Right lung (tissue), 10 donors: ENCODE measurements at places on chromosomes 13 and 19. TPM values are rescaled to one million over a fixed set of nuclear protein-coding genes. Genes with fewer than 3 reads are reported as not detected.

BEST2 gene
- not detected for polyA plus RNA-seq

ZNF358 gene
- 80.0 TPM for polyA plus RNA-seq

MAP4K1 gene
- polyA plus RNA-seq: 4.2 TPM

TEX101 gene
- not detected for polyA plus RNA-seq

IGFL2 gene
- 0.73 TPM for polyA plus RNA-seq

KLK15 gene
- polyA plus RNA-seq: not detected

KCNK6 gene
- 5.8 TPM for polyA plus RNA-seq

CPB2 gene
- 0.23 TPM for polyA plus RNA-seq

OR4F17 gene
- polyA plus RNA-seq: not detected

KCNJ14 gene
- polyA plus RNA-seq: 0.70 TPM

CYP2A13 gene
- polyA plus RNA-seq: not detected

KLHL1 gene
- polyA plus RNA-seq: 0.03 TPM

BCL3 gene
- 17.7 TPM for polyA plus RNA-seq

ZNF625 gene
- 16.1 TPM for polyA plus RNA-seq

SELENOV gene
- 0.25 TPM for polyA plus RNA-seq

C19orf85 gene
- not detected for polyA plus RNA-seq

B3GNT3 gene
- not detected for polyA plus RNA-seq

TGFBR3L gene
- polyA plus RNA-seq: not detected

NCAN gene
- 0.07 TPM for polyA plus RNA-seq

ONECUT3 gene
- 0.04 TPM for polyA plus RNA-seq

GJB6 gene
- polyA plus RNA-seq: 1.5 TPM

DMPK gene
- polyA plus RNA-seq: 43.9 TPM

PNMA8B gene
- 3.3 TPM for polyA plus RNA-seq
